ENCODE measurements at places on chromosomes 3 and 15. TPM values are rescaled to one million over a fixed set of nuclear protein-coding genes. Genes with fewer than 3 reads are reported as not detected.

The CA12 gene
- 158 TPM for total RNA-seq

The RAB27A gene
- 8.7 TPM for total RNA-seq

The ZNF621 gene
- 6.4 TPM for total RNA-seq

The ACKR2 gene
- total RNA-seq = 0.07 TPM

The LTF gene
- not detected for total RNA-seq

The LRRC31 gene
- not detected for total RNA-seq

The GOLGA6A gene
- 0.09 TPM for total RNA-seq

The CELF6 gene
- not detected for total RNA-seq

The STRA6 gene
- 63.6 TPM for total RNA-seq

The CNTN4 gene
- not detected for total RNA-seq

The RAF1 gene
- 64.4 TPM for total RNA-seq

The REC114 gene
- not detected for total RNA-seq

The EFHB gene
- 0.41 TPM for total RNA-seq

The EHD4 gene
- 9.5 TPM for total RNA-seq

The CCR8 gene
- not detected for total RNA-seq

The CCR1 gene
- total RNA-seq = not detected

The UBE3A gene
- total RNA-seq = 25.7 TPM

The HCN4 gene
- total RNA-seq = 0.22 TPM

The MYO5C gene
- 5.2 TPM for total RNA-seq

The EPHA3 gene
- not detected for total RNA-seq

The SEC11A gene
- total RNA-seq = 332 TPM

The HLTF gene
- total RNA-seq = 18.3 TPM

The RNF123 gene
- 14.1 TPM for total RNA-seq

The GUCA1C gene
- not detected for total RNA-seq

The ABI3BP gene
- 0.75 TPM for total RNA-seq

The BOC gene
- 7.0 TPM for total RNA-seq

The PRR20G gene
- total RNA-seq = 0.14 TPM

The PAK6 gene
- total RNA-seq = 0.19 TPM

The GOLGA6L4 gene
- total RNA-seq = 0.74 TPM

The GCHFR gene
- 6.7 TPM for total RNA-seq

The MINAR1 gene
- 0.67 TPM for total RNA-seq

The C15orf62 gene
- not detected for total RNA-seq

The SEMA3G gene
- total RNA-seq = 0.10 TPM

The INO80 gene
- 12.6 TPM for total RNA-seq

The ANKUB1 gene
- total RNA-seq = not detected

The PATL2 gene
- 0.34 TPM for total RNA-seq

The PPARG gene
- 41.7 TPM for total RNA-seq
